ENCODE measurements at places on chromosomes 16 and 17.
A peak's percentile ranks its signal among the peaks of the same experiment; 100 is the strongest.

DNA sequence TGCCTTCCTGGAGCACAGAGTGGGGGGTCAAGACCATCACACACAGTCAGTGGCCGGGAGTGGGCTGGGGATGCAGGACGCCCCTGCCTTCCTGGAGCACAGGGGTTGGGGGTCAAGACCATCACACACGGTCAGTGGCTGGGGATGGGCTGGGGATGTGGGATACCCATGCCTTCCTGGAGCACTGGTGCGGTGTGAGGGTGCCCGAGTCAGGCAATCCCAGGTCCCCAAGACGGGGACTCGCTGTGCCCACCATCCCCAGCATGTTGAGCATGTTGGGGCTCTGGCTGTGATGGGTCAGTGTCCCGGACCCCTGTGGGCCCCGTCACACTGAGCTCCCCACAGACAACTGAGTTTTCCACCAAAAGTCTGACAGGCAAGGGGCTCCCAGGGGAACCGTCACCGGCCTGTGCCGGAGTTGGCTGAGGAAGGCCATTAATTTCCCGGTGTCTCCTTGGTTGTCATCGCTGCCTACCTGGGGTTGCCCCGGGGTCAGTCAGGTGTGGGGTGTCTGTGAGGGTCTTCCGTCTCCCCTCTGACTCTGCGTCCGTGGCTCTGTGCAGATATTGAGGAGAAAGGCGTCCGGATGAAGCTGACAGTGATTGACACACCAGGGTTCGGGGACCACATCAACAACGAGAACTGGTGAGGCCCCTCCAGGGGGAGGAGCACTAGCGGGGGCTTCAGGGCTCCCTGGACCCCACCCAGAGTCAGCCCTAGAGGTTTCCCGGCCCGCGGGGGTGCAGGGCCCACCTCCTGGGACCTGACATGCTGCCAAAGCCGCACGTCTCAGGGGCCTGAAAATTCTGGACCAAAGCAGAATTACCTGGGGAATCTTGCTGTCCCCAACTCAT lies 347.1 kb downstream of the SEC14L1 start:
- DNase-seq: no peak

GRCh38 chr17:74199306-74200092 lies 4.0 kb upstream of the RPL38 start:
- DNase-seq: peak; percentile 82

DNA sequence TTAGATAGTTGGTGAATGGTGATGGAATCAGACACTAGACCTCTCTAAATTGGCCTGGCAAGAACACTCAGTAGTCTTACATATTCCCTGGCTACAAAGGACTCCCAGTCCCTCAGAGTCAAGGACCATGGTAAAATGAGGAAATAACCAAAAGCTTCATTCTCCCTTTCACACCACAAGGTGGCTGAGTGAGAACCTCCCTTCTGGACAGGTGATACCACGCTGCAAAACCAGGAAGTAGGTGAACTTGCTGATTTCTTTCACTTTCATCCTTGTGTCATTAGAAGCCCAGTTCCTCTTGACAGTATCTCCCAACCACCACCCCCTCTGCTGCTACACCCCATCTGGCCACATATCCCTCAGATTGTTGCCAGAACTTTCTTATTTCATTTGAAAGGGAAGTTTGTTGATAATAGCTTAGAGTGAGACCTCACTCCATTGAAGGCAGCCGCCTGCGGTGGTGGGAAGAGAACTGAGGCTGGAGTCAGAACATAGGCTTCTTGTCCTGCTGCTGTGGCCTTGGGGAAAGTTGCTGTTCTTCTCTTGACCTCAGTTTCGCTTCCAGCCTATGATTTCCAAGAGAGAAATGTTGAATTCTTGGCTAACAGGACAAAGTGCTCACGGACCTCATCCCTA lies 290.6 kb upstream of the CCL2 start:
- DNase-seq: no peak

GRCh38 chr17:67208232-67208631 lies 36.8 kb downstream of the HELZ start:
- DNase-seq: no peak

DNA sequence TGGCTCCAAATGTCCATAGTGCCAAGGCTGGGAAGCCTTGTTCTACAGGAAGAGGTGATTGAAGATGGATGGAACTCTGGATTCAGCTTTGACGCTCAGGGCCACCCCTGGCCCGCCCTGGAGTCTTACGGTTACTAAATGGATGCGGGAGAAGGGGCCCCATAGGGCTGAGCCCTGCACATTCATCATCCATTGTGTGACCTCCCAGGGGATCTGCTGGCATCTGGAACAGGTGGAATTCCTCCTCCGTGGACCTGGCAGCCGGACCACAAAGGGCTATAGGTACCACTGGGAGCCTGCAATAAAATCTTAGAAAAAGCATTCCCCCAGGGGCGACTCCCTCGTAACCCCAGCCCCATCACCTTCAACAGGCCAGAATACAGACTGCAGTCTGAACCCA lies 81.4 kb upstream of the NOL11 start:
- no peak for DNase-seq

GRCh38 chr16:4372578-4373355 lies 1.1 kb downstream of the VASN start:
- peak; percentile 84 for DNase-seq

GRCh38 chr16:48099455-48099854 lies 56.3 kb downstream of the ABCC12 start:
- DNase-seq: no peak

DNA sequence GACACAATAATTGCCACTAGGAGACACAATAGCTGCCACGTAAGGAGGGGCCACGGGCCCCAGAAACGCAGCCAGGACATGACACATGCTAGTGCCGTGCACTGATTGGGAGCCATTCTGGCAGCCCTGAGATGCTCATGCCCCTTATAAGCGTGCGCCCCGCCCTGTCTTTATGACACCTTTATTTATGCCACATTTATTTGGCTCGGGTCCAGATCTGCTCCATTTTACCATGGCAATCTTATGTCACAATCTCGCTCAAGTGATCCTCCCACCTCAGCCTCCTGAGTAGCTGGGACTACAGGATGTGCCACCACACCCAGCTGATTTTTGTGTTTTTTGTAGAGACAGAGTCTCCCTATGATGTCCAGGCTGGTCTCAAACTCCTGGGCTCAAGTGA lies 43.8 kb upstream of the NF1 start:
- no peak for DNase-seq

DNA sequence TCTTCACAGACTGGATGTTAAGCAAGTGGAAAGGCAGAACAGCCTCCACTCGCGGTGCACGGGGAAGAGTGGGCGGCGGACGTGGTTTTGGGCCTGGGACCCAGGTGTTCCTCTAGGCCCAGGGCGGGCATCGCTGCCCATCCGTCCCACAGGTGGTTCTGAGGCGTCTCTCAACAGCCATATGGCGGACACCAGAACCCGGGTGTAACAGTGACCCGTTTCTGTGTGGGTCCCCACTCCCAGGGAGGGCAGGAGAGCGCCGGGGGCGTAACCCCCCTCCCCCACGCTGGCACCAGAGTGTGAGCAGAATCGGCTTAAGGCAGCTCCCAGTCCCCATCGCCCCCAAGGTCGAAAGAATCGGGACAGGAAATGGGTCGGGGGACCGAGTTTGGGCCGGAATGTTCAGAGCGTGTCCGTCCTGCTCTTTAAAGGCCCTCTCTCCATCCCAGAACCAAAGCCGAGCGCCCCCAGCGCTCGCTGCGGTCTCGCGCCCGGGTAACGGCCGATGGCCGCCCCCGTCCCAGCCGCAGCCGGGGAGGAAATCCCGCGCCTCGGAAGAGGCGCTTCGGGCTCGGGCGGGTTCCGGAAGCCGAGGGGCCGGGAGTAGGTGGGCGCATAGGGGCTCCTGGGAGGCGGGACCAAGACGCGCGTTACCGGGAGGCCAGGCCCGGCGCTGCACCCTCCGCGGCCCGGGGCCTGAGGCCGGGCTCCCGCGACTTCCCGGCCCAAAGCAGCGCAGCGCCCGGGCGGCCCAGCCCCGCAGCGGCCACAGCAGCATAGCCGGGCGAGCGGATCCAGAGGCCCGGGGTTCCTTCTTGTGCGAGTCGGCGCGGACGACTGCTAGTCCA lies at the start of gene TK2:
TK2 (minus strand) TSS at position 839 of the 848 bp plus-strand sequence; CDS start at position 778, 61 bp downstream.
- peak; percentile 83 for DNase-seq

DNA sequence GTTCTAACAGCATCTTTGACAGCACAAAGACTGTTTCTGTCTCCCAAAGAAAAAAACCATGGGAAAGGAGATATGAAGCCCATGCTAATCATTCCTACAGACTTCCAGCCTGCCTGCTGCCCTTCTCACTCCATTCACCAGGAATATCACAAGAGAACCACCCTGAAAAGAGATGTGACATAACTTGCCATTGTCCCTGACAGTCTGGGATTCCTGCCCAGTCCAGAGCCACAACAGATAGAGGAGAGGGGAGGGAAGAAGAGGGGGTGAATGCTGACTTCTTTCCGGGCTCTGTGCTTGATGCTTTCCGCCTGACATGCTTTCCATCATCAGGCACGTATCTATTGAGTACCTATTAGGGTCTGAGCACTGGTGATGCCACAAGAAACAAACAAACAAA lies 31.6 kb upstream of the ASIC2 start:
- DNase-seq: no peak
